ENCODE measurements at places on chromosomes 16 and 17.

DNA sequence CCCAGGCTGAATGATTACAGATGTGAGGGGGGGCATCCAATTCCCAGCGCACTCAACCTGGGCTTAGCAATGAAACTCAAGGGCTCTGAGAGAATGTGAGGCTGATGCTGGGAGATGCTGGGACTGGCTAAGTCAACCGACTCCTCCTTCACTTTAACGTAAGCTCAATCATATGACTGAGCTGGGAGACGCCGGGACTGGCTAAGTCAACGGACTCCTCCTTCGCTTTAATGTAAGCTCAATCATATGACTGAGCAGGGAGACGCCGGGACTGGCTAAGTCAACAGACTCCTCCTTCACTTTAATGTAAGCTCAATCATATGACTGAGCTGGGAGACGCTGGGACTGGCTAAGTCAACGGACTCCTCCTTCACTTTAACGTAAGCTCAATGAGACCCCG lies 179.4 kb downstream of the VPS53 start:
- no peak for DNase-seq

DNA sequence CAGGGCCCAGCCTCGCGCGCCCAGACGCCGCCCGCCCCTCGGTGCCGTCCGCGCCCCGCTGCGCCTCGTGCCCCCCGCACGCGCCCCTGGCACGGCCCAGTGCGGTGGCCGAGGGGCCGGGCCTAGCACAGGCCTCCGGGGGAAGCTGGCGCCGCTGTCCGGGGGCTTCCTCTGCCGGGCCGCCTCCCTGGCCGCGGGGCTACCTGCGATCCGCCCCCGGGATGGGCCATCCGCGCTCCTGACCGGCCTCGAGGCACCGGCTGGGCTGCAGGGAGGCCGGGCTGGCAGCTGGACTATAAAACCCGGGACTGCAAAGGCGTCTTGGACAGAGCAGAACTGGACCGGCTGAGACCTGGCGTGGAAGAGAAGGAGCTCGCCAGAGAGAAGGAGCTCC lies 783 bp downstream of the BHLHA9 start:
- DNase-seq = no peak

- DNase-seq = peak; percentile 21
Observed at GRCh38 chr16:25256695-25257469, 763 bp downstream of the ZKSCAN2 start.

DNA sequence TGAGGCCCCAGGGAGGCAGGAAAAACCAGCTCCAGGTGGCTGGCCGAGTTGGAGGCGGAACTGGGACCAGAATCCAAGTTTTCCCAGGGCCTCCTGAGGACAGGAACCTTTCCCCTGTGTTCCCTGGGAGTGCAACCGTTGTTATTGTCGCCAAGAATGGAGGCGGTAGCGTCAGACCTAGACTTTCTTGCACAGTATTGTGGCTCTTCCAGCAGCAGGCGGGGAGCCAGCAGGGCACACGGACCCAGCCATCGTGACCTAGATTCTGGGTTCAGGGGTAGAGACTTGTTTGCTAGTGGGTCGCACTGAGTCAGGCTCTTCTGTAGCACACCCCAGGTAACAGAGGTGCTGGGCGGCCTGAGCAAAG lies 667 bp upstream of the KIF19 start:
- DNase-seq = no peak

- no peak for DNase-seq
Observed at GRCh38 chr17:13477180-13477611, 124.5 kb downstream of the HS3ST3A1 start.

DNA sequence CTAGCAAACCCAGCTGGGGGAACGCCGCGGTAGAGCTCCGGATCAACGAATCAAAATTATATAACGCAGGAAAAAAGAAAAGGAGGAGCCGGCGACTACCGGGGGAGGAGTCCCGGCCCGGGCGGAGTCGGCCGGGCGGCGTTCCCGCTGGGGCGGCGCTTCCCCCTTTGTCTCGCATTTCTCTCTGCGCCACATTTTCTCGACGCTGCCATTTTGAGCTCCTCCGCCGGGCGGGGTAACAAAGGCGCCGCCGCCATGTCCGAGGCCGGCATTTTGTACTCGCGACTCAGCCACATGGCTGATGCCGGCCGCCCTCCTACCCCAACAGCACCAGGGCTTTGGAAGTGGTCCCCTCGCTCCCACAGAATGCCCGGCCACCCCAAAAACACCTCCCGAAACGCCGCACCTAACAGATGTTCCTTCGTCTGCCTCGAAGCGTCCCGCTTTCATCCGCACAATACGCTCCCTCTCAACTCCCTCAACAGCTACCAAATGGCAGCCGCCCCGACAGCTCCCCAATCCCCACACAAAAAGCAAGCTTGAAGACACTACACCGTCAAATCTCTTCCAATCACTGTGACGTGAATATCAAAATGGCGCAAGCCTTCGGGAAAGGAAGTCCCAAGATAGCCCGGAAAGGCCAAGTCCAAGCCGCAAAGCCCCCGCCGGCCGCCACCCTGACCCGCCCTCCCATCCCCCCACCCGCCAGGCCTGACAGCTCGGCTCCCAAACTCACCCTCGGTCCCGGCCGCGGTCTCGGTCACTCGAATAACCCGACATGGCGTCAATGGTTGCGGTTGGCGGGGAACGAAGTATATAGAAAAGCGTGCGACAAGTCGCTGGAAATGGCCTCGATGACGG lies 519 bp downstream of the DDX5 start:
- DNase-seq = peak; percentile 68

GRCh38 chr16:2822158-2822495 lies 5.1 kb downstream of the PRSS21 start:
- no peak for DNase-seq

DNA sequence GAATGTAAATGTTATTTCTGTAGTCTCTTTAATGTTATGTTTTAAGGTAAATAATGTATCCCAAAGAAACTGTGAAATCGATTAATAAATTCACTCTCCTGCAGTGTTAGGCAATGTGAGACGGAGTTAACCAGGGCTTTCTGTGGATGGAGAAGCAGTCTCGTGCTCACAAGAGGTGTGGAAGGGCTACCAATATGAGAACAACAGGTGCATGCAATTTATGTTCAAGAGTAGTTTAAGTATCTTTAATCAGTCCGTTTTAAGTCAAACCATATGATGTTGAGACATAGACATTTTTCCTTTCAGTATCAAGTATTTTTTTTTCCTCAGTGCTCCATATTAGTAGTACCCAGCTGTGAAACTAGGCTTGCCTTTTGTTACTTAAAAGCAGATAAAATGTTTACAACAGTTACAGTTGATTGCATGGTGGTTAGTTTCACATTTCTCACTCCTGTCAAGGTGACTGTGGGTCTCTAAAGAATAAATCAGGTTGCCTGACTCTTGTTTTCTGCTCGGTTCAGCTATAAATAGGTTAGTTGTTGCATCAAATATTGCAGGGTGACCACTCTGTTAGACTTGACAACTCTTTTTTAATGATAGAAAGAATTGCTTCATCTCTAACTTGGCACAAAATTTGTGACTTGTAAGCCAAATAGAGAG lies 54.4 kb downstream of the COX10 start:
- peak; percentile 20 for DNase-seq

DNA sequence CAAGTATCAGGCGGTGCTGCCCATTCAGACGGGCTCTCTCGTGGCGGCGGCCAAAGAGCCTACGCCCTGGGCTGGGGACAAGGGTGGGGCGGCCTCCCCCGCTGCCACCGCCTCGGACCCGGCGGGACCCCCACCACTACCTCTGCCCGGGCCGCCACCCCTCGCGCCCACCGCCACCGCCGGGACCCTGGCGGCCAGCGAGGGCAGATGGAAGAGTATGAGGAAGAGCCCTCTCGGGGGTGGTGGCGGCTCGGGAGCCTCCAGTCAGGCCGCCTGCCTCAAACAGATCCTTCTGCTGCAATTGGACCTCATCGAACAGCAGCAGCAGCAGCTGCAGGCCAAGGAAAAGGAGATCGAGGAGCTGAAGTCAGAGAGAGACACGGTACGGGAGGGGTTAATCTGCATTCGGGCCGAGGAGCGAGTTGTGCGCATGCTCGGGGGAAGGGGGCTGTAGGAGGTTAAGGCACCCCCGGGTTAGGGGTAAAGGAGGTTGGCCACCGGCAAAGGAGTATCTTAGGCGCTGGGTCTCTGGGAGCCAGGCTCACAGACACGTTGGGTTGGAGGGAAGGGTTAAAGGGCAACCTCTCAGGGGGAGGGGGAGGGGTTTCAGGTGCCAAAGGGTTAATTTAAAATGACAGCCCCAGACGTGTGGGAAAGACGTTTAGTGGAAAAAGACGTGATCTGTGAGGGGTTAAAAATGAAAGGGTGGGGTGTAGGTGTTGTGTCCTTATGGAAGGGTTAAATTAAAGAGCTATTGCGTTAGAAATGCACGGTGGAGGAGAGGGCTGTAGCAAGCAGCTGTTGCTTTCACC lies 1.4 kb downstream of the MSL1 start:
- DNase-seq = peak; percentile 58

DNA sequence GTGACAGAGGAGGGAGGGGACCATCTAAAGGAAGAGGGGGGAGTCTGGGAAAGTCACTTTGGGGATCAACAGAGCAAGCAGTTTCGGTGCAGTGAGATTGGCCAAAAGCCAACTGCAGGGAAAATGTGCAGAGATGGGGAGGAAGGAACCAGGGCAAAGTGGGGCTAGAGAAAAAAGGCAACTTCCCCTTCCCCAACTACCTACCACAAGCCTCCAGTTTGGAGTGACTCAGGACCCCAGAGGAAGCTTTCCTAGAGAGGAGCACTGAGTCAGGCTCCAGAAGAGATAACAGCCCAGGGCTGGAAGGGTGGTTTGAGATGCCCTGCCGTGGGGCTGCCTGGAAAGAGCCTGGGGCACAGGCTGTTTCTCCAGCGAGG lies 6.9 kb upstream of the CD300LD start:
- DNase-seq = no peak

DNA sequence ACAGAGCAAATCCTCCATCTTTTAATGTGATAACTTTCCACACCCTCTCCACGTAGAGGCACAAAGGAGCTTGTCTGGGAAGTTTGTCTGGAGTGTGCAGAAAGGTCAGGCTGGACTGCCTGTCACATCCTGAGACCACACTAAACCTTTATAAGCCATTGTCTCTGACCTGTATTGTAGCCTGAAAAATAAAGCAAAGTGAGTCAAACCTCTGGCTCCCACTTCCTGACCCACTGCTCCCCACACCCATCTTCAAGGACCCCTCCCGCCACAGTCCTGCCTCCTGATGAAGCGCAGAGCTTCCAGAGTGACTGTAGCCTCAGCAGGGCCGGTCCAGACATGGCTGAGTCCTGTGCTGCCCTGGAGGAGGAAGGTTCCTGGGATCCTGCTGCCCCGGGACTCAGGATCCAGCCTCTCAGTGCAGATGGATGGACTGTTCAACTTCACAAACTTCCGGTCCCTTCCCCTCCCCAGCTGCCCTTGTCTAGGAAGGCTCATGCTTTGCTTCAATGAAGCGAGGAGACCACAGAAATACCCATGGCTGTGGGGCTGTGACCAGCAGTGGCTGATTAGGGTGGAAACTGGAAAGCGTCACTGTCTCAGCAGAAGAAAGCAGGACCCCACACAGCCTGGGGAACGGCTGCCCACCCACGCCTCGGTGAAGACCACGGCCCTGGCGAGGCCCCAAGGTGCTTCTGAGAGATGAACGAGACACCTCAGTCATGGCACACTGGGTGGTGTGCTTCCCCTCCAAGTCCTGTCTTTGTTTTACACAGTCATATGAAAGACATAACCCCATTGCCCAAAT lies 30.9 kb upstream of the CLEC18B start:
- no peak for DNase-seq

- DNase-seq = no peak
Observed at GRCh38 chr16:8847623-8848022, 21.2 kb downstream of the CARHSP1 start.

DNA sequence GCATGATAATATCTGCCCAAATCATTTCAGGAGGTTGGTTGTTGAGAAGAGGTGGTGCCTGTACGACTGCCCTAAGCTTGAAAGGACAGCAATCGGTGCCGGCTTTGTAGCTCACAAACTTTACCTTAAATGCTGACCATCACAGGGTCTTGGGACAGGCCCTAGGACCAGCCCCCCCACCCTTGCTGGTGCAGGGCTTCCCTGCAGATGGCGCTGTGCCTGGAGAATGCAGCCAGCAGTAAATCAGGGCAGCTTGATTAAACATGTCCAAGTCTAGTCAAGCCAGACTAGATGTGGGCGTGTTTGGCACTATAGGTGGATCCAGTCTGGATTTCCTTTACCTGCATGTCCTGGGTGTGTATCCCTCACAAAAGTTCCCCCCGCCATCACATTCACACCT lies 135.5 kb upstream of the CRHR1 start:
- DNase-seq = no peak

DNA sequence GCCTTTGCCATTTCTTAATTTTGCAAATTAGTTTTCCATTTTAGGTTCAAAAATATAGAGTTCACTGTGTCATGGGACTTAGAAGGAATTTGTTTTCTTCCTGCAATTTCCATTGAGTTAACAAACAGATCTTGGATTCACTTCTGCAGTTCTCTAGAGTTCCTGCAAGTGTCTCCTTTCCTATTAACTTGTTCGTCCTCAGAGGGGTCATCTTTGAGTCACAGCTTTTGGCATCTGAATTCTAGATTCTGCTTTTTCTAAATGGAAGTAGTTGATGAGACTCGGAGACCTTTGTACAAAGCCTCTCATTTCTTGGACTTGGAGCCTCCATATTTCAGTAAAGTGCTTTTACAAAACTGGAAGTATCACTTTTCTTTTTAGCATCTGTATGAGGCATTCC lies 323.3 kb downstream of the BCAS3 start:
- no peak for DNase-seq

DNA sequence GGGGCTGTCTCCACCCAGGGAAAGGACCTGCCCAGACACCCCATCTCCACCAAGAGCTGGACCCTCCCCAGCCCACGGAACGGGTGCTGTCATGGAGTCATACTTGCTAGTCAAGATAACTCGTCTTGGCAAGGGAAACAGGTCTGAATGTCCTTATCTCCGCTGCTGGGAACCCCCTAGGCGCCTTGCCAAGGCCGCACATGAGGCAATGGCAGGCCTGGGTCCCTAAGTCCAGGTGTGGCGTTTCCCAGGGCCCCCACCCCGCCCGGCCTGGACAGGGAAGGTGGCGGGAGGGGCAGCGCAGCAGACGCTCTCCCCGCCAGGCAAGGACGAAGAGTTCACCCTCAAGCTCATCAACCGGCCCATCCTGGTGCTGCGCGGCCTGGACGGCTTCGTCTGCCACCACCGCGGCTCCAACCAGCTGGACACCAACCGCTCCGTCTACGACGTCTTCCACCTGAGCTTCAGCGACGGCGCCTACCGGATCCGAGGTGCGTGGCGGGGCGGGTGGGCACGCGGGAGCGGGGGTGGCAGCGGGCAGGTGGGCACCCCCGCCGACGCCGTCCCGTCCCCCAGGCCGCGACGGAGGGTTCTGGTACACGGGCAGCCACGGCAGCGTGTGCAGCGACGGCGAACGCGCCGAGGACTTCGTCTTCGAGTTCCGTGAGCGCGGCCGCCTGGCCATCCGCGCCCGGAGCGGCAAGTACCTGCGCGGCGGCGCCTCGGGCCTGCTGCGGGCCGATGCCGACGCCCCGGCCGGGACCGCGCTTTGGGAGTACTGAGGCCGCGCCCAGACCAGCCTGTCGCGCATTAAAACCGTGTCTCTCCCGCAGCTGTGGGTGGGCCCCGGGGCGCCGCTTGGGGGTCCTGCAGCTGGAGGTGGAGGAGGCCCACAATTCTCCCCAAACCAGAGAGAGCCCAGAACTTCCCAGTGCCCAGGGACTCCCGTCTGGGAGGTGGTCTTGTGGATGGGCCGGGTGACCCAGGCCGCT lies 8.4 kb downstream of the FSCN2 start:
- DNase-seq = no peak

Measured in DMS79 treated with DMSO at 0.1 percent for 48 hours (cell line).